ENCODE measurements at places on chromosomes 16 and 17. TPM values are rescaled to one million over a fixed set of nuclear protein-coding genes. Genes with fewer than 3 reads are reported as not detected.
A peak's percentile ranks its signal among the peaks of the same experiment; 100 is the strongest.

DNA sequence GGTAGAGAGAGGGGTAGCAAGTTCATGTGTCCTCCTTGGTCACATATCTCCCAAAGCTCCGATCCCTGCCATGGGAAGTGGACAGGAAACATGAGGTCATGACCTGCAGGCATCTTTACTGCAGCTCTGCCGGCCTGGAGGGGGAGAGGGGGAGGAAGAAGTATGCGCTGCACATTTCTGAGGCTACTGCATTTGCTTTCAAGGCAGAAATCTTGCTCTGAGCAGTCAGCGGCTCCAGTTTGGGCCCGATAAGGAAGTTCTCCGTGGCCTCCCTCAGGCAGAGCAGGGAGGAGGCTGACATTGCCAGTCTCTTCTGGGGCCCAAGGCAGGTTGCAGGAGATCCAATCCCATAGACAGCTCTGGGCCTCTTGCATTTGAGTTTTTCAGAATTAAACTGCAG lies 1.5 kb upstream of the NHERF1 start:
- no peak for DNase-seq

DNA sequence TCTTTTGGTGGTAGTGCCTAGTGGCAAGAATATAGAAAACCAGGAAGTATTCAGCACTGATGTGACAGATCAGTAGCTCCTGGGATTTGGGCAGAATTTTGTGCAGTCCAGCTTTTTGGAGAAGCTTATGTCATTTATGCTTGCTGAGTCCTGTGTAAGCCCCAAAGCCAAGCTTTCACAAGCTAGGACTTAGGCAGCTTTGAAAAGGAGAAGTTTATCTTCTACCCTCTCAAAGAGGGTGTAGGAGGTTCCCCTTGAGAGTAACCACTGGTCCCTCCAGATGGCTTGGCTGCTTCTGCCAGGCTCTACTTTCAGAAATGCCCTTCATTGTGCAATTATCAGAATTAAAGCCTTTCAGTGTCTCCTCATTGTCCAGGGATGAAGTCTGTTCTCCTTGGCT lies 78.8 kb downstream of the CES1 start:
- no peak for DNase-seq

DNA sequence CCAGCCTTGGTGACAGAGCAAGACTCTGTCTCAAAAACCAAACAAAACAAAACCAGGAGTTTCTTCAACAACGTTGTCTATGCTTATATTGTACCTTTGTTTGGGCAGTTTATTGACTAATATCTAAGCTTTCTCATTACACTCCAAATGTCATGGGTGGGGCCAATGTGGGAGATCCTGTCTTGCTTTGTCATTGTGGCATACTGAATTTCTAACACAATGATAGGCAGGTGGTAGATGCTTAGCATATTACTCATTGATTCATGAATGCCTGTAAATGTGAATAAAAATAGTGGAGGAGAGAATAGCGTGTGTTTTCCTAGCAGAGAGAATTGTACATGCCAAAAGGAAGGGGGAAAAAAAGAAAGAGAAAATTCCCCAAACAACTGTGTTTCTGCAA lies 802.5 kb upstream of the EEF2KMT start:
- no peak for DNase-seq

GRCh38 chr17:144936-145670 lies 7.7 kb downstream of the SCGB1C2 start:
- DNase-seq: no peak

GRCh38 chr17:17295141-17295540 lies 8.0 kb upstream of the NT5M start:
- no peak for DNase-seq

- no peak for DNase-seq
Observed at GRCh38 chr17:42655528-42655927, 3.6 kb upstream of the TUBG2 start.

DNA sequence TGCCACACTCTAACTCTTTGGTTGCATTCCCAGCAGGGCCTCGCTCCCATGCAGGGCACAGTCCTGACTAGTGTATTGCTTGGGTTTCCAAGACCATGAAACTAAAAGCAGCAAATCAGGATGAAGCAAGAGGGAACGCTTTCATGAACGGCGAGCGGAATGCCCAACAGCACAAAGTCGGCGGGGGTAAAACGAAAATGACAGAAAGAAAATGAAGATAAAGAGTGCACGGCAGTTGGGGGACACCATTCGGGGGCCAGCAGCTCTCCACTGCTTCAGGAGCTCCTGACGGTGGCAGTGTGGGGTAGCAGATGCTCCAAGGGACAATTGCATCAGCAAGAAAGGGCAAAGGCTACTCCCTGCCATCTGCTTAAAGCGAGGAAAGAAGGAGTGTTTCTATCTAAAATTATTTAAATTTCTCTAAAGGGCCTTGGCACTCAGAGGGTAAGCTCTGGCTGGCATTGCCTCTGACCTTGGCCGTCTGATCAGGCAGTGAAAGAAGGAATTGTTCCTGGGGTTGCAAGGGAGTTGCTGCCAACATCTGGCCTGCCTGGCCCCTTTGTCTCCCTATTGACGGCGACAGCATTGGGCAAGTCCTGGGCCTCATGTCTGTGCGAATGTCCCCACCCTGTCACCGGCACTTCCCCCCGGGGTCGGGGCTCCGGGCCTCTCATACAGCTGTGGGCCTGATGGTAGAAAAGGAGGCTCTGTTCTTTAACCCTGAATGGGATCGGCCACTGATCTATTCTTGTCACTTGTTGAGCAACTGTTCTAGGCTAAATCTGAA lies 138.2 kb downstream of the CMIP start:
- DNase-seq: peak; percentile 79

GRCh38 chr17:570388-570787 lies 144.3 kb downstream of the VPS53 start:
- peak; percentile 56 for DNase-seq

DNA sequence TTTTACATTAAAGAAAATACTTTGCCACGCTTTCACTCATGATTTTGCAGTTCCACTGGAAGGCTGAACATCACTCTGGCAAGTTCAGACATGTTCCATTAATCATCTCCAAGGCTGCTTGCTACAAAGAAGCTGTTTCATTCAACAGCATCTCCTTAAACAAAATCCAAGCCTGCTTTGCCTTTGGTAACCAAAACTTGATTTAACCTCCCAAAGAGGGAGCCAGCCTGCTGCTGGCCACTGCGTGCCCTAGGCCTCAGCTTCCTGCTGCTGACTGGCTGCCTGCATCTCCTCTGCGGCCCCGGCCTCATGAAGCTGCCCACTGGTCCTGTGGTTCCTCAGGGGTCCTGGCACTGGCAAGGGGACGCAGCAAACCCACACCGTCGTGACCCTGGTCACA lies 31.8 kb downstream of the ANKRD11 start:
- no peak for DNase-seq

DNA sequence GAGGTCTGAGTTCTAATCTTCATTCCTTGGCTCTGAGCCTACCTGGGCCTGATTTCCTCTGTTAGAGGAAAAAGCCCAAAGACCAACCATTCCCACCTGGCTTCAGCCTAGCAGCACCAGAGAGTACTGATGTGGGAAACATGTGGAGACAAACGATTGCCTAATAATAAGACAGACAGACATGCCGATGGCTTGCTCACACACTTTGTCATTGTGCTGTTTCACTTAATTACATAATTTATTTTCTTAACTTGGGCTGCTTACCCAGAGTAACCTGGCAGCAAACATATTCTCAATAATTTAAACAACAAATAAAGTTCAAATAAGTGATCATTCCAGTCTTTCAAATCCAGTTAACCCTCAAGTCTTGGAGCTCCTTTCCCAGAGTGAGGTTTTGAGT lies 83.4 kb downstream of the MAF start:
- DNase-seq: no peak

DNA sequence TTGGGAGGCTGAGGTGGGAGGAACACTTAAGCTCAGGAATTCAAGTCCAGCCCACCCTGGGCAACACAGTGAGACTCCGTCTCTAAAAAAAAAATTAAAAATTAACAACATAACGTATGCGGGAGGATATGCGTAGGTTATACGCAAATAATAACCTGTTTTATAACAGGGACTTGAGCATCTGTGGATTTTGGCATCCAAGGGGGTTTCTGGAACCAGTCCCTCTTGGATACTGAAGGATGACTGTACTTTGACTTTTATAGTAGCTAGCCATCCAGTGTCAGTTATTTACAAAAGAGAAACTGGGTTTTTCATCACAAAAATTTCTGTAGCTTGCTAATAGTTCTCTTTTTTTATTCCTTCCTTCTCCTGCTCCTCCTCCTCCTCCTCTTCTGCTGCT lies 64.5 kb downstream of the TNRC6C start:
- no peak for DNase-seq

- DNase-seq: peak; percentile 23
Observed at GRCh38 chr16:49352892-49353291, 20.7 kb upstream of the C16orf78 start.

DNA sequence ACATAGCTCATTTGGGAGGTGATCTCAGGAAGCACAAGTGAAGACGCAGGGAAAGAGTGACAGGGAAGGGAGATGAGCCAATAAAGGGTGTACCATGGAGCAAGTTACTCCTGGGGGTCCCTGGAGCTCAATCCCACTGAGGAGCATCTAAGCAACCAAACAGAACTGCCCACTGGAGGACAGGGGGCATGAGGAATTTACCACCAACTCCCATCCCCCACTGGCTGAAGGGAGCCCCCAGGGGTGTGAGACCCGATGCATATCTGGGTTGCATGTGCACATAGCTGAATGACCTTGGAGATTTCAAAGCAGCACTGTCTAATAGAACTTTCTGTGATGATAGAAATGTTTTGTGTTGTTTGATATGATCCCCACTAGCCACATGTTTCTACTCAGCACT lies 29.6 kb downstream of the C16orf82 start:
- no peak for DNase-seq

- DNase-seq: no peak
Observed at GRCh38 chr17:55990332-55991006, 162.8 kb upstream of the ANKFN1 start.

DNA sequence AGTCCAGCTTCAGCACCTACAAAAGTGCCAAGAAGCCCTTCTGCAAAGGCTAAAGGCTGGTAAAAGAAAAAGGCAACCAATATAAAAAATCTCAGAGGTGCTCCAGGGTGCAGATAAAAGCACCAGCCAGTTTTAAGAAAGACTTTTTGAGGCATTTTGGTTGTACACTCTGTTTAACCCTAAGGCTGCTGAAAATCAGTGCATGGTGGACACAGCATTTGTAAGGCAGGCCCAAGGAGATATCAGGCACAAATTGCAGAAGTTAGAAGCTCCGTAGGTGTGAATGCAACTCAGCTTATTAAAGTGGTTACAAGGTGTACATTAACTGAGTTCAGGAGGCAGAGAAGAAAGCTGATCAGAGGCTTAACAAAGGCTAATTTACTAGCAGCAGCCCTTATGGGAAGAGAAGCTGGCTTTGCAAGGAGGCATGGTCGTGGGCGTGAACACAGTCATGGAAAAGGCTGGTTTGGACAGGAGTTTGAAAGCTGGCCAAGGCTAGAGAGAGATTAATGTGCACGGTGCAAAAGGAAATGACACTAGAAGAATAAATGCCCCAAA lies 21.1 kb downstream of the ACSM1 start:
- DNase-seq: no peak

- DNase-seq: no peak
Observed at GRCh38 chr17:19407601-19408345, 3.3 kb upstream of the RNF112 start.

DNA sequence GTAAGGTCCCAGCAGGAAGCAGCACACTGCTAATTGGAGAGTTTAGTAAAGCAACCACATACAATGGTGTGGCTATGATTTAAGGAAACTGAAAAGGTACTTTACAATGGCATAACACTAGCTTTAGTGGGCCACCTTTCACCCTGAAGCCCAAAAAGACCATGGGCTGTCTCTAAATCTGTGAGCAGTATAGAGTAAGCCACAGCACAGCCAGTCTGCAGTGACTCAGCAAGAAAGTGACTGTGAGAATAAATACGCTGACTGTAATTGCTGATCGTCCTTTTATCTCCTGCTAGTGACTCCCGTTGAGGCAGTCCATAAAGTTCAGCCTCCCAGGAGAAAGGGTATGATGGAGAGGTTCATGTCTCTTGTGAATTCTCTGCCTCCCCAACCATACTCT lies 679.8 kb upstream of the KIF2B start:
- DNase-seq: no peak

DNA sequence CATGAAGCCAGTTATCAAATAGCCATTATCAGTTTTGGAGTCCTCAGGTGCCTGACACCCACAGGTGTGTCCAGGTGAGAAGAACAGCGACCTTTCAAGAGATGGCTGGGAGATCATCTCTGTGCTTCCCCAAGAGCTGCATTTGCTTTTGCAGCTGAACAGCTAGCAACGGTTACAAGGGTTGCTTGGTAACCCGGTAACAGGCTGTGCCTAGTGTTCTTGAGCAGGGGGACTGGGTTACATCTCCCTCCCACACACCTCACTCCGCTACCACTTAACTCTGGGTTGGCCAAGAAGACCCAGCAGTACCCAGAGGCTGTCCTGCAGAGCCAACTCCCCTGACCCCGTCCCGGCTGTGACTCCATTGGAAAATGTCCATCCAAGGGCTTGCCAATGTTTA lies 147.0 kb downstream of the SLC39A11 start:
- DNase-seq: no peak

GRCh38 chr17:69103557-69104233 lies 38.0 kb downstream of the ABCA6 start:
- DNase-seq: peak; percentile 47

DNA sequence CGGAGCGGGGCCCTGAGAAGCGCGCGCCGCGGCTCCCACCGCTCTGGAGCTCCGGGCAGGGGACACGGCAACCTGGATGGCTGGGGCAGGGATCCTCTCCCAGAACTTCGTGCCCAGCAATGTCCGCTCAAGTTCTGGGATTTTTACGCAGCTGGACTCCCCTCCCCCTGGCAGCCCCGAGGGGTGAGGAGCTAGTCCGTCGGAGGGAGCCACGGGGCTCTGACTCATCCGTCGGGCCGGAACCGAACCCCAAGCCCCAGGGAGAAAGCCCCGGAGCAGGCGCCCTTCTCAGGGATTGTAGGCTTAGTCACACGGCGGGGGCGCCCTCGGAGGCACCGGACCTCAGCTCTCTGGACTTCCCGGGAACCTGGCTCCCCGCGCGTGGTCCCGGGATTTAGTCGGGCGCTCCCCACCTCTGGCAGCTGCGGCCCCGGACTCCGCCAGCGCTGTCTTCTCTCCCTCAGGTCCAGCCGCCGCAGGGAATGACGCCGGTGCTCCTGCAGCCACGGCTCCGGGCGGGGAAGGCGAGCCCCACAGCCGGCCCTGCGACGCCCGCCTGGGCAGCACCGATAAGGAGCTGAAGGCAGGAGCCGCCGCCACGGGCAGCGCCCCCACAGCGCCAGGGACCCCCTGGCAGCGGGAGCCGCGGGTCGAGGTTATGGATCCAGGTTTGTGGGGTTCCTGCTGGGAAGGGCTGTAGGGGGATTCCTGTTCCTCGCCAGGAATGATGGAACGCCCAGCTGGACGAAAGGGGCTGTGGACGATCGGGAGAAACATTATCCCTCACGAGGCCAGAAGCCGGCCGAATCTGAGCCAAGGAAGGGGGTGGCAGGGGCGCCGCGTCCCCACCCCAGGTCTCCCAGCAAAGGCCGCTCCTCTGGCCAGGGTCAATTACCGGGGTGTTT lies 830 bp downstream of the SPHK1 start:
- DNase-seq: peak; percentile 39

Gene CCL16
- 2.0 TPM for total RNA-seq

Gene AANAT
- not detected for total RNA-seq

Gene MARVELD3
- total RNA-seq: 5.6 TPM

Gene KRT39
- not detected for total RNA-seq

Gene GP1BA
- not detected for total RNA-seq

Gene CD300H
- not detected for total RNA-seq

Gene SOCS1
- total RNA-seq: 3.3 TPM

Gene MPO
- total RNA-seq: not detected

Gene TSPOAP1
- total RNA-seq: not detected

Gene PRSS8
- total RNA-seq: 2.6 TPM

Gene PLA2G10
- total RNA-seq: not detected

Gene CDRT15L2
- total RNA-seq: not detected

Gene HS3ST2
- total RNA-seq: not detected

Gene HSD17B2
- 26.3 TPM for total RNA-seq

Gene CSNK2A2
- total RNA-seq: 46.4 TPM

Data from HepG2 (cell line).